Choroid plexus epithelial cell (primary cell): ENCODE measurements at places on chromosomes 7 and 10.

DNA sequence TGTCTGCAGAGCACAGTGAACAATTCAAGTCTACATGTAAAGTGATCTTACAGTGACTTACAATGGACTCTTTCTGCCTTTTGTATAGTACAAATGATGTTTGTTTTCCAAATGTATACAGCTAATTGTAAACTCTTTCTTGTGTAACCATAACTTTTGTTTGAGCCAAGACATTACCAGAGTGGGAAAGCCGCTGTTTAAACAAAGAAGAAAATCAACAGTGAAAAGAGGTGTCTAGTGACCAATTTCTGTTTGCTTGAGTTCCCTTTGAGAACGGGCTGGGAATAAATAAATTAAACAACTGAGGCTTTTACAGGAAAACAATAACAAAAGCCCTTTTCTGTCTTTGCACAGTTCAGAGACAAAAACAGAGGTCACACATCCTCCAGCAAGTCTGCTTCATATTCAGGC lies 1163.4 kb downstream of the CNTNAP2 start:
- no peak for DNase-seq

GRCh38 chr10:47026301-47027107 lies 115.3 kb downstream of the PTPN20 start:
- no peak for DNase-seq

DNA sequence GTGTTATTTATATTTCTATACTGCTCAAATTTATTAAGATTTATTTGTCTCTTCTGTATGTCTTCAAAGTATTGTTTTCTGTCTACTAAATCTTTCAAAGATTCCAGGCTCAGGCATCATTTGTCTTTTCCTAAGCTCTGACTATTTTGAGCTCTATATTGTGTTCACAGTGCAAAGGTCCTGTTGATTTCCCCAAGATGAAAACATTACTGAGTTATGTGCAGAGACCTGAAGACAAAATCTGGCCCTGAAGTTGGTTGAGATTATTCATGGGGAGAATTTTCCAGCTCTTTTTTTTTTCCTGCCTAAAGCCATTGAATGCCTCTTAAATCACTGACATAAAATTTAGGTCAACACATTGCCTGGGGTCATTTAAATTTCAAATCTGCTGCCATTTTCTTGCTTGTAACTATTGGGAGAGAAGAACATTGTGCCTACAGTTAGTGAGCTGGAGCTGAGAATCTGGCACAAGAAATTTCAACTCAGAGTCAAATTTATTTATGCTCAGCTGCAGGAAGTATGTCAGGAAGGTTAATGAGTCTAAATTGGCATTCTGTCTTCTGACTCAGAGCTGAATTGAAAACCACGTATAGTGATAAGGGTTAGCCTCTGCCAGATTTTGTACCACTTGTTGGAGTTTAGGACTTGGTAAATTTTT lies 31.6 kb downstream of the CSTF2T start:
- DNase-seq: peak; percentile 18

DNA sequence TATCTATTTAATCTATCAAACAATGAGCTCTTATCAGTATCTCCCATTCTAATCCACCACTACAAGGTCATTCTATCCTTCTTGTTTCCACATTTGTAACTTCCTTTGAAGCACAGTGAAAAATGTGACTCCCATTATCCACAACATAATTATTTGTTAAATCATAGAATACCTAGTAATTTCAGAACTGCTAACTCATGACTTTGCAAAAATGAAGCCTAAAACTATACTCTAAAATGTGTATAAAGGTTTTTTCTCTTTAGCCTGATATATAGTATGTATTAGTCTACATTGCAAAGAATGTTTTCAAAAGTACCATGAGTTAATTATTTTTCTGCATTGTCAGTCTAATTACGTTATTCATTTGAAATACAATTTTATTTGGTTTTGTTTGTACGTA lies 12.0 kb upstream of the MRPS16 start:
- no peak for DNase-seq

GRCh38 chr7:93004906-93005305 lies 112.9 kb downstream of the SAMD9 start:
- DNase-seq: no peak

DNA sequence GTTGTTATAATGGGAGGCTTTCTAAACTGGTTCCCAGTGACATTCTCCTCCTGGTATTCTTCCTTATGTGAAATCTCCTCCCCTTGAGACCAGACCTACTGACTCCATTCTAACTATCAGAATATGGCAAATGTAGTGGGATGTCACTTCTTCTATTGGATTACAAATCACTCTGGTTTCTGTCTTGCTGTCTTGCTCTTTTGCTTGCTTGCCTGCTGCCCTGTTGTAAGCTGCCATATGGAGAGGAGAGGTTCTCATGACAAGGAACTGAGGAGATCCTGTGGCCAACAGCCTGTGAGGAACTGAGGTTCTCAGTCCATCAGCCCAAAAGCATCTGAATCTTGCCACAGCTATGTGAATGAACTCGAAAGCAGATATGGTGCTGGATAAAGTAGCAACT lies 4.7 kb upstream of the NRCAM start:
- no peak for DNase-seq

DNA sequence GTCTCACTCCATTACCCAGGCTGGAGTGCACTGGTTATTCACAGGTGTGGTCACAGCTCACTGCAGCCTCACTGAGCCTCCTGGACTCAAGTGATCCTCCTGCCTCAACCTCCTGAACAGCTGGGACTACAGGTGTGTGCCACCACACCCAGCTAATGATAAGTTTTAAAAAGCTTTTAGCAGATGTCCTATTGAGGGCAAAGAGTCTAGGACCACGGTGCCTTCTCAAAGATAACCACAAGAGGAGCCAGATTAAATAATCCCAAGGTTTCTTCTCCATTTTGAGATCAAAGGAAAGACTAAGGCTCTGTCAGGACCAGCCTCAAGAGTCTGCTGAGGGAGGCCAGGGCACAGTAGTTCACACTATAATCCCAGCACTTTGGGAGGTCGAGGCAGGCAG lies 4.7 kb downstream of the ATP5MF start:
- no peak for DNase-seq

GRCh38 chr7:66413379-66414114 lies 208.4 kb downstream of the TPST1 start:
- peak; percentile 90 for DNase-seq

DNA sequence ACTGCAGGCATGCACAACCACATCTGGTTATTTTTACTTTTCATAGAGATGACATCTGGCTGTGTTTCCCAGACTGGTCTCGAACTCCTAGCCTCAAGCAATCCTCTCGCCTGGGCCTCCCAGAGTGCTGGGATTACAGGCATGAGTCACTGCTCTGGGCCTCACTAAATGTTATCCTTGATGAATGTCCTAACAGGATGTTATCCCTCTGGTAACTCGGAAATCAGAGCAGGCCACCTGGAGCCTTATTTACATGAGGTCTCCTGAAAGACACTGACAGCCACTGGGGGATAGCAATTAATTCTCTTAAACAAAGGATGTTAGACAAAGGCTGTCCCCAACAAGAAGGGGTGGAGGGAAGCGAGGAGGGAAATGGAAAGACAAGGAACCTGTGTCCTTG lies 4.5 kb upstream of the ZNF438 start:
- DNase-seq: no peak

- DNase-seq: no peak
Observed at GRCh38 chr7:33547880-33548279, 357.5 kb upstream of the BMPER start.

GRCh38 chr7:105910172-105910571 lies 33.8 kb upstream of the ATXN7L1 start:
- DNase-seq: no peak

GRCh38 chr7:155489862-155490696 lies 32.1 kb downstream of the EN2 start:
- DNase-seq: no peak

- DNase-seq: no peak
Observed at GRCh38 chr7:24472093-24472492, 101.2 kb upstream of the PALS2 start.

DNA sequence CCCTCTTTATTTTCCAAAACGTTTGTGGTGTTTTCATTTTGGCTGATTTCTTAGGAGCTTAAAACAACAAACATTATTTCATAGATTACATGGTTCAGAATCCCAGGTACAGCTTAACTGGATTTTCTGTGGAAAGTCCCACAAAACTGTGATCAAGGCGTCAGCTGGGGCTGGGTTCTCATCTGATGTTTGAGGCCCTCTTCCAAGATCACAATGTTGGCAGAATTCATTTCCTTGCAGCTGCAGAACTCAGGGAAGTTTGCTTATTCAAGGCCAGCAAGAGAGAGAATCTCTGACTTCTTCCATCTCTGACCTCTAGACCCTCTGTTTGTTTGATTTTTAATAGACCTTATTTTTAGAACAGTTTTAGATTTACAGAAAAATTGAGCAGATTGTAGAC lies 108.4 kb upstream of the AGK start:
- DNase-seq: no peak

DNA sequence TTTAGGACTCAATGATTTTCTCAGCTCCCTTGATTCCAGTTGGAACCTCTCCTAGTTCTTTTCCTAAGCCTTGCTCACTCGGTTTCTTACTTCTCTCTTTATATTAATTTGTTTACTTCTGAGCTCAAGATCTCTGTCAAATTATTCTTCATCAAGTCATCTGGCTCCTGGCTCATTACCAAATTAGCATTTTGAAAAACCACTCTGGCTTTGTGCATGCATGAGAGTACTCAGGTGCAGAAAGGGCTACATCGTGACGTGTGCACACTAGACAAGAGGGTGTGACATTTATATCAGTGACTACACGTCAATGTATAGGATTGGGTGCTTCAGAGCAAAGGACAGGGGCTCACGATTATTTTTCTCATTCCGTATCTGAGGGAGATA lies 645.7 kb upstream of the DPP6 start:
- DNase-seq: no peak

DNA sequence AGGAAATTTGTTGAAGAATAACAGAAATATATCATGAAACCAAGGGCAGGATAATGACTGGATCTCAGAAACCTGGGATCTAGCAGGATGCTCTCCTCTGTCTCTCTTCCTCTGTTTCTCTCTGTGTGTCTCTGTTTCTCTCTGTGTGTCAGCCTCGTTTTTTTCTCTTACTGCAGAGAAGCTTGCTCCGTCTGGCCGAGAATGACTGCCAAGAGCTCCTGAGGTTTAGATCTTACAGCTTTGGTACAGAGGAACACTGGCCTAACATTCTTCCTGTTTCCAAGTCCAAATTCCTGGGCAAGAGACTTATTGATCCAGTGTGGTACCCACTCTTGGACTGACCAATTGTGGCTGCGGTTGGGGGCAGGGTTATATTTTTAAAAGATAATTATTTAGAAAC lies 564.0 kb downstream of the XPNPEP1 start:
- no peak for DNase-seq

- DNase-seq: peak; percentile 39
Observed at GRCh38 chr10:112475575-112476218, 28.7 kb downstream of the VTI1A start.

DNA sequence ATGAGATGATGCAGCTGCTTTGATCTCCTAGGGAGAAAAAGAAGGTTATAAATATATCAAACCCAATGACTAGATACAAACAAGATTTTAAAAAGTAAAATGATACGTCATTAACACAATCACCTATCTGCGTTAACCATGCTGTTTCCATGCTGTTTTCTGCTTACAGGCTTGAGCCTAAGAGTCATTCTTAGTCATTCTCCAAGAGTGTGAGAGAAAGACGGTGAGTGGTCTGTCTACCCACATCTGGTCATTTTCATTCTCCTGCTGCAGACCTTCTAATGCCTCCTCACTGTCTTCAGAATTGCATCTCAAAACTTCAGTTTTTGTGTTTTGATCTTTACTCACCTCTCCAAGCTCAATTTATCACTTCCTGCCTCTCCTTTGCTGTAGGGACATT lies 98.0 kb upstream of the ELMO1 start:
- DNase-seq: no peak
